ENCODE measurements at places on chromosomes 1 and 21.

DNA sequence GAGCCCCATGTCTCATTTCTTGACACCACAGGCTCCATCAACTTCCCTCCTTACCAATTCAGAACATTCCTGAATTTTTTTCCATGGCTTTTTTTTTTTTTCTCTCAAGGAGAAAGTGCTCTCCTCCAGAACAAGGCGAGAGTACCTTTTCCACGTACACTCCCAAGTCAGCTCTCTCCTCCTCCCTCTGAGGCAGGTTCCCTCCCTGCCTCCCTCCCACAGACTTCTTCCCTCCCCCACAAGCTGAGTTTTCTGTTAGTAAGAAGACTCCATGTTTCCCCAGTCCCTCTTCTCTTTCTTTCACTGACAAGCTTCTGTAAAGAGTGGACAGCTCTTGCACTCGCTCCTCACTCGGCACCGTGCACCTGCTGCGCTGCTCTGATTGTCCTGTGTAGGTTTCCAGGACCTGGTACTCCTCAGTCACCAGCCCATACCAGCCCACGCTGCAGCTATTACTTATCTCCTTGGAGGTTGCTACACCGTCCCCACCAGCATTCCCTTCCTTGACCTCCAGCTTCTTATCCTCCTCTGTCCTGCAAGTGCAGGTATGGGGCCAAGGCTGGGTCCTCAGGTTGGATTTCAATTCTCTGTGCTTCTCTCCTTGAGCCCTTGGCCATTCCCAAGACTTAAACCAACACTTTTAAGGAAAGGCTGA, 3.8 kb downstream of the TRAF5 start:
- no peak for DNase-seq

DNA sequence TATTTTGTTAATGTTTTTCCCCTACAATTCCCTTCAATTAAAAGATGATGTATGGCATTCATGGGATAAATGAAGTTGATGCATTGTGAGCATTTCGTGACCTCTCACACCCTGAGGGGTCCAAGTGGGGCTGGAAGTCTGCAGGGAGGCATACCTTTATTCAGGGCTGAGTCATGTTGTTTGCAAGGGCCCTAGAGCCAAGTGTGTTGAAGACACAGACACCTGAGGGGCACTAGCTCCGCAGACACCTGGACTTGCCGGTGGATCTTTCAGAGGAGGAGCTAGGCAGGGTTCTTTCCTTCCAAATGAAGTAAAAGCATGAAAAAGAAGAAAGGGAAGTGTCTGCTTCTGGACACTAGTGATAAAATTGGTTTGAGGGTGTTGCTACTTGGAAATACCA, 57.0 kb upstream of the RGS7 start:
- DNase-seq, result no peak

DNA sequence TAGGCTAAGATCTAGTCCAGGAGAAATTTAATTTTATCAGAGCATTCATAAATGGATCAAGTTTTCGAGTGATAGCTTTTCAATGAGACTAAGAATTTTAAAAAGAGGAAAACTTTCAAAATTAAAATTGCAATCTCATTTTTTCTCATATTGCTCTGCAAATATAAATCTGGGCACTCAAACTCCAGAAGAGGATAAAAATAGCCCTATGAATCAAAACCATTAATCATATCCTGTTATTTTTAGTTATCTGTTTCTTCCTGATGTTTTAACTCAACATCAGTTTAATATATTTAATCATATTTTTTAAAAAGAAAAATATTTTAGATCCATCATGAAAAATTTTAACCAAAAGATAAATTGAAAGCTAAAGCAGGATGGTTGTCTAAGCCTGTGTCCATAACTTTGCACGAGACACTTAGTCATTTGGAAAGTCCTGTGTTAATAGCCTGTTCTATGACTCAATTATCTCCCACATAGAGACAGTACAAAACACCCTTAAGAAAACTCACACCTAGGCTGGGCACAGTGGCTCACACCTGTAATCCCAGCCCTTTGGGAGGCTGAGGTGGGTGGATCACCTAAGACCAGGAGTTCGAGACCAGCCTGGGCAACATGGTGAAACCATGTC, 17.1 kb upstream of the PRRC2C start:
- no peak for DNase-seq

GRCh38 chr1:116945421-116945820, 35.7 kb downstream of the PTGFRN start:
- no peak for DNase-seq

DNA sequence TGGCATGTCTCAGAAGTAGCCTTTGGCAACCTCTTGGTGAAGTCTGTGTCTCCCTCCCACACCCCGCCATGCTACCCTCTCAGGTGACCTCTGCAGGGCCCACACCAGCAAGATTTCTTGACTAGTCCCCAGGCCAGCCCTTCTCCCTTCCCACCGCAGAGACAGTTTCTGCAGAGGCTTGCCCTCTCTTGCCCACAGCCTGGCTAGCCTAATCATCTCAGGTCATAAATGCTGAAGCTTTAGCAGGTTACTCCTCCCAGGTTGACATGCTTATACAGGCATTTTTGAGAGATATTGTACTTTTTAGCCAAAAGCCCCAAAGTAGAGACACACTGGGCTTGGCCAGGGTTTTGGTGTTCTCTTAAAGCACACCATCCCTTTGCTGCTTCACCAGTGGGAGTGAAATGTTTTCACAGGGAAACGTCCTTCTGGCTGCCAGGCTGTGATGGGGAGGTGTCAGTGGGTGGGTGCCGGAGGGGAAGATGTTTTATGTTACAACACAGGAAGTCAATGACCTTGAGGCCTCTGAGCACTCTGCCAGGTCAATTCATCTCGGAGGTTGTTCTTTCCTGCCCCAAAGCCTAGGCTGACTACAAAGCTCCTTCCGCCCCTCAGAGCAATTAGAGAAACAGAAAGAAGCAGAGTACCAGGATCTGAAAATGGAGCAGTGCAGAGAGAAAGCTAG, 58.5 kb downstream of the STYXL2 start:
- no peak for DNase-seq

- no peak for DNase-seq
Observed at GRCh38 chr1:173411835-173412742, 65.0 kb upstream of the PRDX6 start.

DNA sequence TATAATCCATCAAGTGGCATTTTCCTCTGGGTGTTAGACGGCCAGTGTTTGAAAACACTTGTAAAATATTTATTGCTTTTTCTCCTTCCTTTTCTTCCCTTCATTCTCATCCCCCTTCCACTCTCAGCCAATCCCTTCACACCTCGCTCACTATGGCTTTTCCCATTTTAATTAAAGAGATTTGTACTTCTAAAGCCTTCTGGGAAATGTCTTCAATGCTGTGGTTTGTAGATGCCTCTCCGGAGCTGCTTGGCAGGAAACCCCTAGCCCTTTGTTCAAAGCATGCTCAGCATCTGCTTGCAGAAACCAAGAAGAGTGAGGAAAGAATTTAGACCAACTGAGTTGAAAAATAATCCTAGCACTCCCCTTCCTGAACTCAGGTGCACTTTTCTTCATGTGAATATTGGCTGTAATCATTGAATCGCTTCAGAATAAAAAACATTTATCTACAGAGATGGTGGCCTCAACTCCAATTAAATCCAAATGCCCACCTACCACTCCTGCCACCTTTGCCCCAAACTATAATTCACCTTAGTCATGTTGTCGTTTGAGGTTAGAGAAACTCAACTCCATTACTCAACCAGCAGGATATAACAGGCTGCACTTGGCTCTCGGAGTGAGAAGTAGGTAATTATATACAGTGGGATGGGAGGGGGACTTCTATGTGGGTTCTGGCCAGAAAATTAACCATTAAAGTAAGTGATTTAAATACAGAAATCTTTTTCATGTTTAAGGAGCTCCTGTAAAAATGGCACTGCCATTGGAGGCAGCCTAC, 659.4 kb upstream of the CAMK1G start:
- DNase-seq, result no peak
